NCI-H2081 treated with DMSO at 0.1 percent for 48 hours (cell line): ENCODE measurements at places on chromosomes 3 and 15.

- no peak for DNase-seq
Observed at GRCh38 chr3:101391413-101391950, 71.1 kb upstream of the IMPG2 start.

DNA sequence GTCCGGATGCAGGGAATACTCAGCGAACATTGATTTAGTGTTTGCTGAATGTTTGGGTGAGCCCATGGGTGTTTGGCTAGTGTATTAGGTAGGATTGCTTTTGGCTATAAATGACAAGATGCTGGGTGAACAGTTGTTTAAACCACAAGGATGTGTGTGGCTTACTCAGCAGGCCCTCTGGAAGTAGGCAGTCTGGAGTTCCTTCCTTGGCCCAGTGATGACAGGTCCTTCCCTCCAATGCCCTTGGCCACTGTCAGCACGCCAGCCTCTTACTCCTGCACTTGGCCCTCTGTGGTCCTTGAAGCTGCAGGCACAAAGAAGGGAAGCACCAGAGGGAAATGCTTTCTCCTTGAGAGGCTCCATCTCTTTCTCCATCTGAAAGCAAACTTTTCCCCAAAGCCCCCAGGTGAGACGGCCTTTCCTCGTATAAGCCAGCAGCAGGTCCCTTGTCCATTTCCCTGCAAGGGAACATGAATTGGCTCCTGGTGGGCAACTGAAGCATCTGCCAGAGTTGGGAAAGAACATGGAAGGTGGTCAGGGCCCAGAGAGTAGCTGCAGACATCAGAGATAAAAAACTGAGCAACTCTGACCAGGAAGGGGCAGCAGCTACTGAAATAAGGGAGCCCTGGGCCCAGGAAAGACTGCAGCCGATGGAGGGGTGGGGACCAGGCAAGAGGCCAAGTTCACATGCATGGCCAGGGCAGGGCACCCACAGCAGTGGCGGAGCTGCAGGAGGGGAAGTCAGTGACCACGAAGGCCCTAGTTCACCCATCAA lies 105.0 kb downstream of the TPRA1 start:
- DNase-seq, result no peak

GRCh38 chr3:89795506-89795905 lies 688.1 kb downstream of the EPHA3 start:
- DNase-seq, result no peak

- DNase-seq, result no peak
Observed at GRCh38 chr3:58071480-58071971, 63.3 kb downstream of the FLNB start.

DNA sequence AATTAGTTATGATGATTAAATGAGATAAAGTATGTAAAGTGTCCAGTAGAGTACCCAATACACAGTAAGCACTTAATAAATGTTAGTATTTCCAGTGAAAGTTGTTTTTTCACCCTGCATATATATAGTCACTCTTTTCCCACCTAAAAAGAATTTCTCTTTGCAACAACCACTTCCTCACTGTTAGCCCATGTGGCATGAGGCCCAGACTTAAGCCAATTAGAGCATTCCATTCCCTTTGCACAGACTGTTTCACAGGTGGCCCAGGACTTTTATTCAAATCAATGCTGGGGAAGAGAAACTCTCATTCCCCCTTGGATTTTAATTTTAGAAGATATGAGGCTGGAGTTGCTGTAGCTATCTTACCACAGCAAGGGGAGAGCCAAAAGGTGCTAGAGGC lies 3.7 kb downstream of the IFT80 start:
- no peak for DNase-seq

DNA sequence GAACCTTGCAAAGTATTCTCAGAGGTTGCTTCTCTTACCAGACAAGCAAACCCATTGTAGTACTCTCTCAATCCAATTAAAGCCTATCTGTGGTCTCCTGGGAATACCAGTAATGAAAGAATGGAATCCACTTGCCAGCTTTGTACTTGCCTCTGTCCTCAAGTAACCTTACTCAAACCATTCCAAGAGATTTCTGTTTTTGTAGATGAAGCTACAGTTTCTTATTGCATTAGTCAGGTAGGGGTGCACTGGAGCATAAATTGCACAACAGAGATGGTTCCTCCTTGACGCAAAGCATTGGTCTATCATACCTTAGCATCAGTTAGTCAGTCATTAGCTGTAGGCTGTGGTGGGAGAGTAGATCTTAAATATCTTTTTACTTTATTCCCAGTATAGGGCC lies 52.9 kb downstream of the BTLA start:
- no peak for DNase-seq

DNA sequence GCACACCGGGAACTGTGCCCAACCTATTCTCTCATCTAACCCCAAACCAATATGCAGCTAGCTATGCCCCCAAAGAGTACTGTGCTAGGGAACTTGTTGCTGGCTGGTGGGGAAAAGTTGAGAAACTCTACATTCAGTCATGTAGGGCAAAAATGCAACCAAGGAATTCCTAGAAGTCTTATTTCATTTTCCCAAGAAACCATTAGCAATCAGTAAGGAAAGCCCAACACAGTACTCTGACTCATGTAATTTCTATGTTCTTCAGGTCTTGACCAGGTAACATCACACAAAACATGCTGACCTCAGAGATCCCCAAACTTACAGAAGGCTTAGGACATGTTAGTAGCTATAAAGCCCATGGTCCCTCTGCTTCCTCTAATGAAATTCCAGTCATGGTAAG lies 52.1 kb downstream of the TASOR start:
- no peak for DNase-seq

GRCh38 chr15:93683651-93684050 lies 547.7 kb upstream of the MCTP2 start:
- DNase-seq, result no peak

DNA sequence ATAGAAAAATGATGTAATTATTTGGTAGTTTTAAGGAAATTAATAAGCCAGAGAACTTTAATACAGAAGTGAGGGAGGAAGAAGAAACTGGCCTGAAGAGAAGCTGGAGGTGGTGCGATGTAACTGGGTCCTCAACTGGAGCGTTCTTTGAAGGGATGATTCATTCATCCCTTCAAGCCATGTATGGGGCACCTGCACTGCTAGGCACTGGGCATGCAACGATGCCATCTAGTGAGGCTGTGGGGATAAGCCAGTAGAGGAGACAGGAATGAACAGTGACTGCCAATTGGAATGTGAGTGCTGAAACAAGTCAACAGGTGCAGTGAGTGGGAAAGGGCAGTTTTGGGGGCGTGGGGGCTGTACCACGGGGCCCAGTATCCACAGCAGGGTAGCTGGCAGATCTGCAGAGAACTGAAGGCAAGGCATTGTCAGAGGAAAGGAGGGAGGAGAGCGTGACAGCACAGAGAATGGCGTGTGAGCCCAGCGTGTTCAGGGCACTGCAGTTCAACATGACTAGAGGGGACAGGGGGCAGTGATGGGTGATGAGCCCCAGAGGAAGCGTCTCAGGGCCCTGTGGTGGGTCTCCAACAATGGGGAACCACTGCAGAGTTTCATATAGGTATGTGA lies 3.8 kb upstream of the KIF23 start:
- DNase-seq, result no peak
